ENCODE measurements at places on chromosomes 5 and 9.

DNA sequence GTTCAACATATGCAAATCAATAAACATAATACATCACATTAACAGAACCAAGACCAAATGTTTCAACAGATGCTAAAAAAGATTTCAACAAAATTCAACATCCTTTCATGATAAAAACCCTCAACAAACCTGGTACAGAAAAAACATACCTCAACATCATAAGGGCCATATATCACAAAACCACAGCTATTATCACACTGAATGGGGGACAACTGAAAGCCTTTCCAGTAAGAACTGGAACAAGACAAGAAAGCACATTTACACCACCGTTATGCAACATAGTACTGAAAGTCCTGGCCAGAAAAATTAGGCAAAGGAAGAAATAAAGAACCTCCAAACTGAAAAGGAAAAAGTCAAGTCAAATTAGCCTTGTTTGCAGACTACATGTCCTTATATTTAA, 93.6 kb downstream of the DTWD2 start:
- DNase-seq = no peak

- no peak for DNase-seq
These were observed 494.9 kb upstream of the MEF2C start for GRCh38 chr5:89377767-89378455.

DNA sequence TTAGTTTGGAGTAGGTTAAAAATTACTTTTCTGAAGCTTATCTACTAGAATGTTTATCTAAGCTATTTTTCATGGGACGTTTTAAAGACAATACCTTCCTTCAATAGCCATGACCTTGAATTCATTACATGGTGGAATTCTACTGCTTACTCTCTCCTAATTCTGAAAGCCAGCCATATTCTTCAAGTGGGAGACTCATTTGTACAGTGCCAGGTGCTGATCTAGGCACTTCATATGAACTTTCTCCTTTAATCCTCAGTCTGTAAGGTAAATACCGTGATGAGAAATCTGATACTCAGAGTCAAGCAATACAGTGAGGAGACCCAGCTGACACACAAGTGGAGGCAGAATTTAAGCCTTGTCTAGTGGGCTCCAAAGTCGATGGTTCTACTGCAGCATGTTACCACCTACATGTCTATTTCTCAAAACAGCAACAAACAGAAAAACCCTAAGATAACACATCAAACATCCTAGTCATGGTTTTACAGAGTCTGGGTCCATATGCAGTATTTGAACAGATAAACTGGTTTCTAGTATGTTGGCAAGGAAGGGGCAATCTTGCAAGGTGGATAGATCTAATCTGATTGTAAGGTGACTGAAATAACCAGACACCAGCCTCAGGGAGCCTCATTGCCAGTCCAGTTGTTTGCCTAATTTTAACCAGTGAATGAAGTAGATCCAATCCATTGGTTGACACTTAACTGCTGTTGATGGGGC, 243.7 kb downstream of the PIK3R1 start:
- DNase-seq = no peak

DNA sequence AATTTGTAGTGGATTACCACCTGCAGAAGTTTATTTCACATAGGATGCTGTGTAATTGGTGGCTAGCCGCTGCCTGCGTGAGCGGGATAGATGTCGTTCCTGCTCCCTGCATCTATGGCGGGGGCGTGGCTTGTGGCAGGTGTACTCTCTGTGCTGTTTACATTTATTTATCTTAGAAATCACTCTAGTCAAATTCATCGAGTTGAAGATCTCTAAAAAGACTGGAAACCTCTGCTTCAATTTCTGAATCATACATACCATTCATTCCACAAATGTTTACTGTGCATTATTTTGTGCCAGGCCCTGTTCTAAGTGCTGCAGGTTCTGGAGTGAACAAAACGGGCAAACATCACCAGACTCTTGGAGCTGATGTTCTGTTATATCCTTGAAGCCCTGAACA, 11.9 kb downstream of the ROPN1L start:
- no peak for DNase-seq

GRCh38 chr9:98805506-98806272, 1.8 kb upstream of the GALNT12 start:
- DNase-seq = no peak

DNA sequence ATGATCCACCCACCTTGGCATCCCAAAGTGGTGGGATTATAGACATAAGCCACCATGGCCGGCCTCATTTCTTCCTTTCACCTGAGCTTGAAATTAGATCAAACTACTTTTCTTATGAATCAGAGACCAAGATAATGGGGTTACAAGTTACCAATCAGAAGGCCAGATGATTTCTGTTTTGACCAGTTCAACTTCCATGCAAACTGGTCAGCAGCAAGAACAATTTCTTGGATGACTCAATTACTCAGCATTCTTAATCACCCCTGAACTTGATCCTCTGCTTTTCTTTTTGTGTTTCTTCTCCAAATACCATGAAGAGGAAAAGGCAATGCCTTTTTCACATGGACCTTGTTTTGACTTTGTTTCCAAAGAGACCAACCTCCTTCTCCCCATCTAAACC, 10.0 kb upstream of the PLIN2 start:
- no peak for DNase-seq

GRCh38 chr5:113909782-113910181, 396.3 kb downstream of the YTHDC2 start:
- DNase-seq = no peak

All from CD4-positive, alpha-beta T cell treated with Interleukin-17A for 1 hour (primary cell).